ENCODE measurements at places on chromosomes 2 and 18.

GRCh38 chr2:212254339-212254738 is 284.3 kb downstream of the ERBB4 start:
- DNase-seq, result no peak

- DNase-seq, result no peak
Observed at GRCh38 chr2:167404627-167405284, 516.5 kb downstream of the XIRP2 start.

- no peak for DNase-seq
Observed at GRCh38 chr2:199603721-199604291, 146.1 kb upstream of the SATB2 start.

- DNase-seq, result no peak
Observed at GRCh38 chr18:23645568-23646175, 17.0 kb downstream of the ANKRD29 start.

DNA sequence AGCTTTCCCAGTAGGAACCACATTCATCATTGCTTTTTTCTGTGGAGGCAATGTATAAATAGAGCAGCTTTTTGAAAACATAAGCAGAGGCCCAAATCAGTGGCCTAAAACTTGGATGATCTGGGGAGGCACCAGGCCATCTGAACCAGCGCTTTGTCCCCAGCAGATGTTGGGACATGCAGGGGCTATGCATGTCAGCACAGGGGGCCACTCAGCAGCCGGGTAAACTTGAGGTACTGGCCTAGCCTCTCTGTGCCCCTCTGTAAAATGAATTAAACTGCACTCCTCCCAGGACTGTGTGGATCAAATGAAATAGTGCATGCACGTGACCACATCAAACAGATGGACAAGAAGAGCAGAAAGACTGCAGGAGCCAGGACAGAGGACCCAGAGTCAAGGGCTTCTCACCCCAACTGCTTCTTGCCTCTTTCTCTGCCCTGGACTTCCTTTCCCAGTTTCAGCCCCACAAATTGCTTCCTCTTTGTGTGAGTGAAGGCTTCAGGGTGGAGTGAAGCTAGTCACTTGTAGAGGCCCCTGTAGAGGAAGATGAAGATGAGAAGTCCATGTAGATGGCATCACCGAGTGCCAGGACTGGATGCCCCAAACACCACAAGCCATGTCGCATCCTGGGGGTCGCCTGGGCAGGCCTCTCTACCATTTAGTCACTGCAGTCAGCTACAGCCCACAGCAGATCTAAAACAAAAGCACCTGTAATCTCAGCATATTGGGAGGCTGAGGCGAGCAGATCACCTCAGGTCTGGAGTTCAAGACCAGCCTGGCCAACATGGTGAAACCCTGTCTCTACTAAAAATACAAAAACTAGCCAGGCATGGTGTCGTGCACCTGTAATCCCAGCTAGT is 53.2 kb downstream of the IMPA2 start:
- no peak for DNase-seq

- DNase-seq, result no peak
Observed at GRCh38 chr2:72423756-72424155, 276.1 kb upstream of the CYP26B1 start.

- no peak for DNase-seq
Observed at GRCh38 chr2:41894563-41895333, 153.1 kb upstream of the PKDCC start.

DNA sequence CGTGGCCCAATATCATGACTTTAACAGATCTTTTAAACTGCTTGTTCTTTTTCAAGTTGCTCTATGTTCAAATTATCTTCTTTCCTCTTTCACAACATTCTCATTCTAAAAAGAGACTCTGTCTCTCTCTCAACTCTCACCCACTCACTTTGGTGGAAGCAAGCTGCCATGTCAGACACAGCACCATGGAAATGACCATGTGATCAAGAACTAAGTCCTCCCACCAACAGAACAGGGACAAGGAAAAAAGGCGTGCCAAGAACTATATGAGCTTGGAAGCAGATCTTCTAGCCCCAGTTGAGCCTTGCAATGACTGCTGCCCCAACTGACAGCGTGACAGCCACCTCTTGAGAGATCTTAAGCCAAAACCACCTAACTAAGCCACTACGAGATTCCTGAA is 23.9 kb downstream of the BAZ2B start:
- DNase-seq, result no peak
